Forelimb muscle (tissue), 1 donor: ENCODE measurements at places on chromosomes 1 and 21.

DNA sequence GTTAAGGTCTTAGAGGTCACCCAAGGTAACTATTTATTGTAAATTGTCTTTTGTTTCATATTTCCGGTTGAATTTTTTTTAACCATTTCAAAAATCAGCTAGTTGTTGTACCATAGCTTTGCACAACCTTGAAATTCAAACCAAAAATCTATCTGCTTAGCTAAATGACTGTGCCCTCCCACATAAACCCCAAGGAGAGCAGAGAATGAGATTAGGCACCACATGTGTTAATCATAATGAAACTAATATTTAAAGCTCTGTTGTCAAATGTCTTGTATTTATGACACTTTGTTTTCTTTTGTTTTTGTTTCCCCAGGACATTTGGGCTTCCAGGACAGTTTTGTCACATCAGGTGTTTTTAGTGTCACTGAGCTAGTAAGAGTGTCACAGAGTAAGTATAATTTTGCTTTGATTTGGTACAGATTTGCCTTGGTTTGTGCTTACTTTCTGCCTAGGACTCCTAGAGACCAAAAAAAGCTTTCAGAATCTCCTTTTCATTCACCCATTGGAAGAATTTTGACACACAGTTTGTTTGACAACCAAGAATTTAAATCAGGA lies 249.9 kb downstream of the NFIA start:
- DNase-seq = no peak

DNA sequence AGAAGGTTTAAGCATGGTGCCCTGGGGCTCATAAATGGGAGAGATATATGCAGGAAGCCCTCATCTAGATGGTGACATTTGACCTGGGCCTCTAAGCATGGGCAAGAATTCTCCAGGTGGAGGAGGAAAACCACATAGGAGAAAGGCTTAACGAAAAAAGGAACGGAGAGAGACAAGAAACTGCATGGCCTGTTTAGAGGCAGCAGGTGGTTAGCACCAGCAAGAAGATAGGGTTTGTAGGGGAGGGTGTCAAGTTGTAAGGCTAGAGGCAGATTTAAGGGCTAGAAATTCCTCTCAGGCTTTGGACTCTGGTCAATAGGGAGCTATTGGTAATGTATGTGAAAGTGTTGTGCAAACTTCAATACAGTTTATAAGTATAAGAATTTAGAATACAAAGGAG lies 8.2 kb upstream of the MAPKAPK2 start:
- no peak for DNase-seq

- no peak for DNase-seq
These were observed 9.6 kb downstream of the ZBTB17 start for GRCh38 chr1:15966081-15966955.

- DNase-seq = no peak
These were observed 710.2 kb downstream of the AMY1C start for GRCh38 chr1:104459886-104460285.

DNA sequence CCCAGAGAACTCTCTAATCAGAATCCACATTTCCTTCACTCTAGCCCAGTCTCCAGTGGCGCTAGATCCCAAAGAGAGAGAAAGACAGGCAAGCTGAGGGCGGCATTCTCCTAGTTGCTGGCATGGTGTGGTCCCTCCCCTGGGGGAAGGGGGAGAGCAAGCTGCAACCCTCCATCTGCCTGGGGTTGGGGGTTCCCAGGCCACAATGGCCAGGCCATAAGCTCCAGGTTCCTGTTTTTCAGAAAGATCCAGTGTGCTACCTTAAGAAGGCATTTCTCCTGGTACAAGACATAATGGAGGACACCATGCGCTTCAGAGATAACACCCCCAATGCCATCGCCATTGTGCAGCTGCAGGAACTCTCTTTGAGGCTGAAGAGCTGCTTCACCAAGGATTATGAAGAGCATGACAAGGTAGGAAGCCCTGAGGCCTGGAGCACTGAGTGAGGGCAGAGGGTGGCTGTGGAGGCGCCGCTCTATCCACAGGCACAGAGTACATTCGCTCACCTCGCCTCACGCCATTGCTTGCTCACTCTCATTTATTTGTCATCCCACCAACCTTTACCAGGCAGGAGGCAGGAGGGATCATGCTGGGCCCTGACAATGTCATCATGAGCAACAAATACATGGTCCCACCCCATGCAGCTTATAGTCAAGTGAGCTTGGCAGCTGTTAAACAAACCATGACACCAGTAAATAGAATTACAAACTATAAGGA lies 6.6 kb downstream of the CSF1 start:
- DNase-seq = no peak

- DNase-seq = no peak
These were observed 13.9 kb downstream of the SLAMF7 start for GRCh38 chr1:160752924-160753323.
